ENCODE measurements at places on chromosomes 13 and 19. TPM values are rescaled to one million over a fixed set of nuclear protein-coding genes. Genes with fewer than 3 reads are reported as not detected.

The TPTE2 gene
- 0.21 TPM for total RNA-seq

The DYRK1B gene
- total RNA-seq = 10.9 TPM

The THAP8 gene
- total RNA-seq = 6.1 TPM

The NCAN gene
- total RNA-seq = not detected

The ZNF345 gene
- 6.7 TPM for total RNA-seq

The LDLR gene
- total RNA-seq = 97.1 TPM

The PSG11 gene
- total RNA-seq = not detected

The RPS16 gene
- total RNA-seq = 2,465 TPM

The EFNA2 gene
- not detected for total RNA-seq

The MEIOSIN gene
- total RNA-seq = not detected

The NFIX gene
- total RNA-seq = 1.2 TPM

The ATP4A gene
- not detected for total RNA-seq

The KLK13 gene
- total RNA-seq = not detected

The NUDT19 gene
- total RNA-seq = 15.6 TPM

The ARHGEF18 gene
- 78.3 TPM for total RNA-seq

The SLC6A16 gene
- 4.8 TPM for total RNA-seq

The ATP4B gene
- total RNA-seq = not detected

The SERP2 gene
- total RNA-seq = not detected

The ZNF296 gene
- 4.1 TPM for total RNA-seq

The ZNF571 gene
- total RNA-seq = 2.4 TPM

The PTH2 gene
- total RNA-seq = 1.2 TPM

Measured in activated CD4-positive, alpha-beta T cell treated with anti-CD3 and anti-CD28 coated beads, Interleukin-2, amount 10 ng/mL, durations not matched to agents 7 days and 5 days (primary cell).